H1 (cell line): ENCODE measurements at places on chromosomes 11 and 22. TPM values are rescaled to one million over a fixed set of nuclear protein-coding genes. Genes with fewer than 3 reads are reported as not detected.

Gene OR2AG2
- 0.17 and 0.22 TPM in 2 replicates for total RNA-seq

Gene LYVE1
- total RNA-seq: 0.09 TPM in 1 of 2 replicates, not detected in the other

Gene MMP3
- not detected in 2 replicates for total RNA-seq

Gene ABCC8
- total RNA-seq: 2.6 and 3.7 TPM in 2 replicates

Gene MS4A2
- not detected in 2 replicates for total RNA-seq

Gene RAB39A
- total RNA-seq: 17.9 and 19.1 TPM in 2 replicates
